Mesendoderm (in vitro differentiated cells): ENCODE measurements at places on chromosomes 12 and 14.

DNA sequence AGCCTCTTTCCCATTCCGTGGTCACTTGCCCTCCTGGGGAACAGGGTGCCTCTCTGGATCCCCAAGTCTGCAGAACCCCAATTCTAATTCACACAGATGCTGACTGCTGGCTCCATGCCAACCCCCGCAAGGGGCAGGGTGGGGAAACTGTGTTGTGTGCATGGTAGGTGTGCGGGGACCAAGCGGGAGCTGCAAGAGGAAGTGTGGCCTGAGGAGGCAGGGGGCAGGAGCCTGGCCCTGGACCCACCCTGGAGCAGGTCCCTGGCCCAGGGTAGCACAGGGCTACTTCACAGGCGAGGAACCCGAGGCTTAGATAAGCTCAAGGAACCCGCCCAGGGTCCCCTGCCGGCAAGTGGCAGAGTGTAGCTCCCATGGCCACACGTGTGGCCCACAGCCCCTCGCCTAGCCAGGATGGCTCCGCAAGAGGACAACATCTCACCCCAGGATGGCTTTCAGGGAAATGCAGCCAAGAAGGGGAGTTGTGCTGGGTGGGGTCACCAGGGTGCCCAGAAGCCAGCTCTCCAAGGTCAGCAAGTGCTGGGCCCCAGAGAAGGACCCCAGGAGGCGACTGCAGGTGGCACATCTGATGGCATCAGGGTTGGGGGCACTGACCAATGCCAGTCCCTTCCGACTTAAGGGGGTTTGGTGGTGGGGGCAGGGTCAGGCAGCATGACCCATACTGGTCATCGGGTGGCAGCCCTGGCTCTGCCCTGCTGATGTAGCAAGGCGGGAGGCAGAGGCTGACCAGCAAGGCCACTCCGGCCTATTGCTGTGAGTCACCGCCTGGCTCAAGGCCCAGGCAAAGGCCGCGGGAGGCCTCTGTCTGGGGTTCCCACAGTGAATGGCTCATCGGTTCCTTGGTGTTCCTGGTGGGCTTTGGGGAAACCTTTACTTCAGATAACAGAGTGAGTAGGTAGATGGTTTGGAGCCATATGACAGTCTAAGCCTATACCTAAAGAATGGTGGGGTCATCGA is 37.3 kb upstream of the EML1 start:
- H3K27ac ChIP-seq: no peak overlapping the region
- no peaks in the 10 kb centered on the region for H3K27me3 ChIP-seq
- no peaks in the 10 kb centered on the region for H3K4me1 ChIP-seq
- H3K36me3 ChIP-seq: no peaks in the 10 kb centered on the region

DNA sequence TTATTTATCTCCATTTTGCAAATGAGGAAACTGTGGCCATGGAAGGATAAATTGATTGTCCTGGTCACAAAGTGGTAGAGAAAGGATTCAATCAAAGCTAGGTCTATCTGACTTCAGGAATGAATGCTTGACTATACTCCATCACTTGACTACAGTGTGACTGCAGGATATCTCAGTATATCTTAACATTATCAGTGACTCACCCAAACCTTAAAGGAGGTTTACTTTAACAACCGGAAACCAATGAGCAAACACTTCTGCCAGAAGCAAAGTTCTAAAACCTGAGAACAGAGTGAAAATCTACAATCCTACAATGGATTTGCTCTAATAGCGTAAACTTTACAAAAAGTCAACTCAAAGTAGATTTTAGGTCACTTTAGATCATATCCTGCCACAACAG is 277.0 kb downstream of the CEP128 start:
- H3K36me3 ChIP-seq: no peaks in the 10 kb centered on the region
- no peak overlapping the region for H3K4me3 ChIP-seq
- peak; percentile 67 for DNase-seq
- no peak overlapping the region for H3K27ac ChIP-seq
- H3K27me3 ChIP-seq: no peaks in the 10 kb centered on the region

GRCh38 chr14:102708494-102708893 is 68.8 kb upstream of the TRAF3 start:
- no peak overlapping the region for H3K4me3 ChIP-seq
- no peak for DNase-seq
- H3K27me3 ChIP-seq: no peaks in the 10 kb centered on the region

- no peak overlapping the region for H3K27ac ChIP-seq
- DNase-seq: peak; percentile 92
- no peak overlapping the region for H3K4me3 ChIP-seq
- no peaks in the 10 kb centered on the region for H3K27me3 ChIP-seq
Observed at GRCh38 chr12:113392988-113393579, 10.6 kb downstream of the SDS start.

GRCh38 chr12:68451261-68452077 is 119.3 kb upstream of the MDM1 start:
- H3K27ac ChIP-seq: no peak overlapping the region
- no peaks in the 10 kb centered on the region for H3K36me3 ChIP-seq
- peaks cover 7% of the 10 kb centered on the region for H3K4me1 ChIP-seq
- peak; percentile 80 for DNase-seq
- H3K4me3 ChIP-seq: no peak overlapping the region

- H3K36me3 ChIP-seq: peaks cover 9% of the 10 kb centered on the region
- DNase-seq: peak; percentile 59
- H3K27ac ChIP-seq: no peak within 1 kb of the TSS
- peak within 1 kb of the TSS; percentile 80 for H3K4me3 ChIP-seq
- no peaks in the 10 kb centered on the region for H3K4me1 ChIP-seq
- no peaks in the 10 kb centered on the region for H3K27me3 ChIP-seq
Observed at GRCh38 chr12:57005980-57006808, at the start of gene ZBTB39. Gene ZBTB39, minus strand, starts transcription at chr12:57006546. Its CDS starts 1,629 bp downstream, at chr12:57004917.
